HCEC 1CT (cell line): ENCODE measurements at places on chromosomes 7 and 10.
A peak's percentile ranks its signal among the peaks of the same experiment; 100 is the strongest.

- peak; percentile 95 for DNase-seq
These were observed 7.3 kb downstream of the FGFBP3 start for GRCh38 chr10:91901784-91902677.

- no peak for DNase-seq
These were observed 21.9 kb upstream of the VSIR start for GRCh38 chr10:71795248-71795647.

GRCh38 chr7:20304366-20304765 is 26.3 kb upstream of the ITGB8 start:
- DNase-seq = no peak

DNA sequence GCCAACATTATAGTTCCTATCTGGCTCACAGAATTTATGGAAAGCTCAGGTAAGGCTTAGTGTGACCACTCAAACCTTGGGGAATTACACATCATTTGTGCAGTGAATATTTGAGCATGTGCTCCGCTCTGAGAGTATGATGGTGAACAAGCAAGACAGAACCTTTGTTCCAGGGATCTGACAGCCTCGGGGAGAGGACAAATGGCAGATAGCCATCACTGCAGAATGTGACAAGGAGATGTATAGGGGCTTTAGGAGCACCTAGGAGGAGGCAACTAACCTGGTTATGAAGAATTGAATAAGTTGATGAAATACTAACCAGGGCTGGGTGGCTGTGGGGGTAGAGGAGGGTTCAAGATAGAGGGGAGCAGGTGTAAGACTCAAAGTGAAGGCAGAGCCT is 290.5 kb downstream of the GFRA1 start:
- DNase-seq = no peak

GRCh38 chr10:3774018-3774813 is 10.8 kb downstream of the KLF6 start:
- peak; percentile 12 for DNase-seq

- DNase-seq = no peak
These were observed 87.4 kb downstream of the CHN2 start for GRCh38 chr7:29281782-29282541.

DNA sequence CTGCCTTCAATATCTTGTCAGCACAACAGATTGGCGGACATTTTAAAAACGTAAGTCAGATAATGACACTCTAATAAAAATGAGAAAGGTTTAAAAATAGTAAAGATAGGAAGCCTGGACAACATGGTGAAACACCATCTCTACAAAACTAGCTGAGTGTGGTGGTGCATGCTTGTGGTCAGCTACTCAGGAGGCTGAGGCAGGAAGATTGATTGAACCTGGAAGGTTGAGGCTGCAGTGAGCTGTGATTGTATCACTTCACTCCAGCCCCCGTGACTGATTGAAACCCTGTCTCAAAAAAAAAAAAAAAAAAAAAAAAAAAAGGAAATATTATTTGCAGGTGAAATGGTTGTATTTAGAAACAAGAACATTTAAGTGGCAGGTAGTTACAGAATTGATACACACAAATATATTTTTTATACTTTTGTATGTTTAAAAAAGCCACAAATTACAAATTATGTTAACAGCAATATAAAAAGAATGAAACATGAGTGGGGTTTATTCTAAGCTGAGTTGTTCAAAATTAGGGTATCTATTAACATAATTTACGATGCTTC is 141.9 kb downstream of the ADK start:
- DNase-seq = peak; percentile 79
